Activated T-helper 9 cell treated with anti-CD3 and anti-CD28 coated beads, Interleukin-2, amount 50 U/mL, for 16 hours (primary cell): ENCODE measurements at places on chromosomes 11 and 22.

DNA sequence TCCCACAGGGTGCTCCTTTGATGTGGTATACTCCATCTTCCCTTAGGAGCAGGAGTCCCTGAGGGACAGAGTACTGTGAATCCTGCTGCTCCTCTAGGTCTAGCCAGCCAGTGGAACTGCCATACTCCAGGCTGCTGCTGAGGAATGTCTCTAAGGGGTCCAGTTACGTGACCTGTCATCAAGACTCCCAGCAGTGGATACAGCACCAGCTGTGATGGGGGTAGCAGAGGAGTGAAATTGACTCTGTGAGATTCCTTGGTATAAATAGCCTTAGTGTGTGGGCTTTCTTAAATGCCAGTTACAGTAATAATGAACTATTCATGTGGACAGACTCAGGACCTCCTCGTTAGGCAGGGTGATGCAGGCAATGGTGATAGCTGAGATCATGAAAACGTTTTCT, 140.4 kb upstream of the LUZP2 start:
- DNase-seq = no peak

GRCh38 chr11:742571-743201, 4.6 kb upstream of the TALDO1 start:
- DNase-seq = no peak

- DNase-seq = no peak
These were observed 57.9 kb downstream of the DBX1 start for GRCh38 chr11:20102397-20102796.

DNA sequence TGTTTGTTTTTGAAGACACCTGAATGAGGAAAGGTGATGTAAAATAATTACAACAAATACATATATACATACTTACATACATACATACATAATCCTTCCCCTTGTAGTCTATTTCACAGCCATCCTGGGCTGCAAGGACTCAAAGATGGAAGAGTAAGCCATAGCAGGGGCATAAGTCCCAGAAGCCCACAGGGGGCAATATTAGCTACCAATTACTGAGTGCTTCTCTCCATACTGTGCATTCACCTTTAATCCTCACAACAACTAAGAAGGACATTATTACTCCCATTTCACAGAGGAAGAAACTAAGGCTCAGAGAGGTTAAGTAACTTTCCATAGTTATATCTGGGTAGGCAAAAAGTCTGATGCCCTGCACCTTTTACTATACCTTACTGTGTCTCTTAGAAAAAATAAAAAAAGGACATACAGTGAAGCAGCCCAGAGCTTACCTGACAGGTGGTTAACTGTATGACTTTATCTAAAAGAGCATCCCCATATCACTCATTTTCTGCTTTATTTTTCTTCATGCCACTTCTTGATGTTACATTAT, 2.7 kb downstream of the SERGEF start:
- DNase-seq = no peak

GRCh38 chr11:120316880-120317688, 8.0 kb upstream of the TLCD5 start:
- no peak for DNase-seq

DNA sequence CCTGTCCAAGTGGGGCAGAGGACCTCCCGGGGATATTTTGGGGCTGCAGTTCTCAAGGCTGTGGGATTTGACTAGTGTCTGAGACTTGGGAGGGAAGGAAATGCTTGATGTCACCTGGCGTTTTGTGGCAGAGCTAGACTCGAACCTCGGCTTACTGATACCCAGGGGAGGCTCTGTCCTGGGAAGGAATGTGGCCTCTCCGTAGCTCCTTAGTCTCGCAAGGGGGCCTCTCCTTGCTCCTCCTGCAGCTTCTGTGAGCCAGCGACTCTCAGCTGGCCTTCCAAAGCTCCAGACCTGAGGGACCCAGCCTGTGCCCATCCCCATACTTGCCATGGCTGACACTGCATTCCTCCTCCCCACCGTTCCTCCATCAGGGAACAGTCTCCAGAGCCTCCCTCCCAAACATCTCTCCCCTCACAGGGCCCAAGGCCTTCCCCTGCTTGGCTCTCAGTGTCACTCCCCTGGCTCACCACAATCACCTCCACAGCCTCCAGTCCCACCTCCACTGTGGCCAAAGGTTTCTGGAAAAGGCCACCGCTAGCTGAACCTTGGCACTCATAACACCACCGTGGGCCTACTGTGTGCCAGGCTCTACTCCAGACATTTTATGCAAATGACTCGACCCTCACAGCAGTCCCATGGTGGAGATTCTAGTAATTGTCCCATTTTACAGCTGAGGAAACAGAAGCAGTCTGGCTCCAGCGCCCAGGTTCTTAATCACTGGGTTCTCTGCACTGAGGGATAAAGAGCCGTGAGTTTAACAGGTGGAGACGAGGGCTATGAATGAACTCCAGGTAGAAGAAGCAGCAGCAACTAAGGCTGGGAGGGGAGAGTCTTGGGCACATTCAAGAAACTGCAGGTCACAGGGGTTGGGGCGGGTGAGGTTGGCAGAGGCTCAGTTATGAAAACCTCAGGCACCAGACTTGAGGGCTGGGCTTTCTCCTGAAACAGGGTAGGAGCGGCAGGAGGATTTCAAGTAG, 12.1 kb downstream of the P2RY2 start:
- no peak for DNase-seq

DNA sequence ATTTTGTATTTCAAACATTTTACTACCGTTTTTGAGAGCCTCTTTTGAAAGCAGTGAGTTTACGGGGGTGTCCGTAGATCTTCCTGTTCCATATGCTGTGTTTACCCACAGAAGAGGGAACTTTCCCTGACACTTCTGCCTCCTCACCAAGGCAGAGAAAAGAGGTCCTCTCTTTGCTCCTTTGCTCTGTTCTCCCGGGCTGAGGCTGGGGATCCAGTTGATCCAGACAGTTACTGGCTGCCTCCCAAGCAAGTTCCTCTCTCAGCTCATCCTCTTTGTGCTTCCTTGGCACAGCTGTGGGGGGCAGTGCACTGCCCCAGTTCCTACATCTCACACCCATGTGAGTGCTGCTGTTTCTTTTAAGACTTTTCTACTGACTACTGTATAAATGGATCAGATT, 813.7 kb downstream of the NTM start:
- DNase-seq = no peak

DNA sequence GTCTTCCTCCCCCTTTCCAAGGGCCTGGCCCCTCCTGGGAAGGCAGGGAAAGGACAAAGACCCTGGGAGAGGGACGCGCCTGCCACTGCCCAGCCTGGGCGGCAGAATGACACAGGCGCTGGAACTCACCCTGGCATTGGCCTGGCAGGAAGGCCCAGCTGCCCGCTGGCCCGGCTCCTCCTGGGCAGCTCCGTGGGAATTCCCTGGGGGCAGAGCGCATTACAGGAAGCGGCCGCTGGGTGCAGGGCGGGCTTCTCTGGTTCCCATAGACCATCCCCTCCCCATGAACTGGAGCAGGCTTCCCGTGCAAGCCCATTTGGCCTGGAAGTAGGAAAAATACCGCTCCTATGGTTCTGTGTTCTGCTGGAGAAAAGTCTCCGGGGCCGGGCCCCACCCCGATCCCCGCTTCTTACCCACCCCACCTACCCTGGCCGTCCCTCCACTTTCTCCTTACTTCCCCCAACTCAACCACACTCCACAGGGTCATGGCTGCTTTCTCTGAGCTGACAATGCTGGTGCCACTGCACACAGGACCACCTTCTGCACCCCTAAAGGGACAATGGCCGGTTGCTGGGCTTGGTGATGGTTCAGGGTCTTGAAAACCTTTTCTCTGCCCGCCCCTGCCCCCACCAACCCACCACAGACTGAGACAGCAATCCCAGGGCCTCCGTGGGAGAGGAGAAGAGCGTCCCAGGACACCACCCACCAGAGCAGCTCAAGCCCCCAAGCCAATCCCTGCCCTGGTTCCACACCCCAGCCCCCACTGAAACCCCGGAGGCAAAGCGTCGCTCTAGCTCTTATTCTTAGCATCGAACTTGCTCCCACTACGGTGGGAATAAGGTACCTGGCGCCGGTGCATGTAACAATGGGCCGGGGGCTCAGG, 58.9 kb downstream of the LINC01488 start:
- DNase-seq = no peak

DNA sequence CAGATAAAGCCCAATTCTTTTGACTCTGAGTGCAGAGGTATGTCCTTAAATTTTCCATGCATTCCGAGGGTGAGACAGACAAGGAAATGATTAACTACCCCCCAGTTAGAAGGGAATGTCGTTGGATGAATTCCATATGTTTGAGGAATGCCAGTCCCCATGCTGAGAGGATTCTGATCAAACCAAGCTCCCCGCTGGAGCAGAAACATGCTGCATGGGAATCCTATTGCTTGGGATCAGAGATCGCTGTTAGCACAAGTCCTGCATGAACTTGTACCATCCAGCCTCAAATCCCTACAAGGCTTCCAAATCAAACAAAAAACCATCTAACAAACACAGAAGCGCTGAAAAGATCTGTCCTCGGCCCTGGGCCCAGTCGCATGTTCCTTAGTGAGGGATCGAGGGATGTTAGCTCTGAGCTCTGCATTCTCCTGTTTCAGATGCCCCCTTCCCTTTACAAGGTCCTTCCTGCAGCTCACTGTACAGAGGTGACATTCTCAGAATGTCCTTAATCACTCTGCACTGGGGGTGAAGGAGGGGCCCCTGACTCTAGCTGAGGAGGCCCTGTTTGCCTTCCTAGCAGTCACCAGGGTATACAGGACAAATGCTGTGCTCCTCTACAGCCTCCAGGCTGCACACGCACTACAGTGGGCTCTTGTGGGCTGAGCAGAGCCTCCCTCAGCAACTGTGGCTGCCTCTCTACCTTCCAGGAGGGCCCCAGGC, 353.4 kb downstream of the TENM4 start:
- DNase-seq = no peak

DNA sequence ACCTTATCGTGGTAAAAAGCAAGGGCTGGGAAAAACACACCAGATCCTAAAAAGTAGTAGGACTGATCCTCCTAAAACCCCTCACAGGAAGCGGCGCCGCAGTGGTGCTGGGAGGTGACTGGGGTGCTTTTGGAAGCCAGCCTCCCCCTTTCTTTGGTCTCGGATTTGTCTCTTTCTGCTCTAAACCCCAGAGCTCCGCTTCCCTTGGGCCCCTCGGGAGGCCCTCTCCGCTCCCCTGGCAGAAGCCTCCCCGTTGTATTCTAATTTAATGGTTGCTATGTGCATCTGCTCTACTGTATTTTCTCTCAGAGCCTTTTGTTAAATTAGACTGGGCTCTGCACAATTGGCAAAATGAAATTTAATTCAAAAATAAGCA, 587.7 kb downstream of the OPCML start:
- no peak for DNase-seq

DNA sequence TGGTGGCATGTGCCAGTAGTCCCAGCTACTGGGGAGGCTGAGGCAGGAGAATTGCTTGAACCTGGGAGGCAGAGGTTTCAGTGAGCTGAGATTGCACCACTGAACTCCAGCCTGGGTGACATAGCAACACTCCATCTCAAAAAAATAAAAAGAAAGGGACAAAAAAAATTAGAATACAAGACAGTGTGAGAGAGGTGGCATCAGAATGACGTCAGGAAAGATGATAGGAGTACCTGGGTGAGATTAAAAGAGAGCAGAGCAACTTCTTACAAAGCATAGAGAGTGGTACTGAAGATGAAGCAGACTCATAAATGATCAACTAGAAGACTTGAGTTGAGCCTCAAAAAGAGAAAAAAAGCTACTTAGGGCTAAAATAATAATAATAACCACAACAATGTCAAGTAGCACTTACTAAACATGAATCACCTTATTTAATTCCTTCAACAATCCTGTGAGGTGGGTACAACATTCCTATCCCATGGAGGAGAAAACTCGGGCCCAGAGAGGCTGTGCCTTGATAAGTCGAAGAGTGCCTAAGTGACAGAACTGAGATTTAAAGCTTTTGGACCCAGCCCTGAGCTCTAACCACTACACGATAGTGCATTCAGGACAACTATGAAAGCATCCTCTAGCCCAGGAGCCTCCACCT, 5.2 kb upstream of the SLN start:
- no peak for DNase-seq

GRCh38 chr11:72738199-72739141, 13.7 kb downstream of the ARAP1 start:
- DNase-seq = no peak

GRCh38 chr11:17256512-17256911, 20.0 kb upstream of the NUCB2 start:
- no peak for DNase-seq

GRCh38 chr11:26904132-26904531, 89.8 kb upstream of the FIBIN start:
- no peak for DNase-seq

GRCh38 chr11:64246871-64247728, at the start of gene PPP1R14B:
TSS of gene PPP1R14B (minus strand) at chr11:64246943. CDS start at chr11:64246673, 270 bp downstream.
- peak; percentile 73 for DNase-seq
